ENCODE measurements at places on chromosomes 4 and X.

DNA sequence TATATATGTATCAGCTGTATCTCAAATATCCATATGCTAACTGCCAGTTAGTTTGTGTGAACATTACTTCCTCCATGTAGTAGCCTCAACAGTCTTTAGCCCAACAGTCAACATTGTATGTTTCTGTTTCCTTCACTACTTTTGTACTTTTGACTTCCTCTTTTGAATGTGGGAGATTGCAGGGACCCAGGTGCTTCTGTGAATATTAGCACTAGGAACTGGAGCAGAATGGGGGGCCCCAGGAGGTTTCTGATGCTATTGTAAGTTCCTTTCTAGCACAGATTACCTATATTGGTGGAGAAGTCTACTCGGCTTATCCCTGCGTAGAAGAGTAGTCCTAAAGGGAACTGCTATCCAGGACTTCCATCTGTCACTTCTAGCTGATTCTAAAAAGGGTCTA lies 2.3 kb downstream of the PLAC8 start:
- DNase-seq: no peak

GRCh38 chr4:59770601-59771264 lies 1429.4 kb upstream of the ADGRL3 start:
- no peak for DNase-seq

DNA sequence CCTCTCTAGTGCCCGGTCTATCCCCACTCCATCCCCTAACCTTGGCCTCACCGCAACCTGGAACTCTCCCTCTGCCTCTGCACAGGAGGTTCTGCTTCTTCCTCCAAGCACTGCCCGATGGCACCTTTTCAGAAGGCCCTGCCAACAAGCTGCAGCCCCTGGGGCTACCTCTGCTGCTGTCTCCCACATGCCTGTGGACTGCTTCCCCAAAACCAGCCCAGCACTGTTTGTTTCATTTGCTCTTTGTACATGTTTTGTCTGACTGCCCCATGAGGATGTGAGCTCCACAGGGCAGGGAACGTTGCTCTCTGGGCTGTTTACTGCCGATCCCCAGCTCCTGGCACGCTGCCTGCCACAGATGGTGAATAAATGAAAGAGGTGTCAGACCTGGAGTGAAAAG lies 85.4 kb downstream of the INTS6L start:
- no peak for DNase-seq

GRCh38 chr4:138192113-138192512 lies 50.0 kb downstream of the SLC7A11 start:
- DNase-seq: no peak
